Kidney epithelial cell (primary cell): ENCODE measurements at places on chromosomes 7 and 10. TPM values are rescaled to one million over a fixed set of nuclear protein-coding genes. Genes with fewer than 3 reads are reported as not detected.

DNA sequence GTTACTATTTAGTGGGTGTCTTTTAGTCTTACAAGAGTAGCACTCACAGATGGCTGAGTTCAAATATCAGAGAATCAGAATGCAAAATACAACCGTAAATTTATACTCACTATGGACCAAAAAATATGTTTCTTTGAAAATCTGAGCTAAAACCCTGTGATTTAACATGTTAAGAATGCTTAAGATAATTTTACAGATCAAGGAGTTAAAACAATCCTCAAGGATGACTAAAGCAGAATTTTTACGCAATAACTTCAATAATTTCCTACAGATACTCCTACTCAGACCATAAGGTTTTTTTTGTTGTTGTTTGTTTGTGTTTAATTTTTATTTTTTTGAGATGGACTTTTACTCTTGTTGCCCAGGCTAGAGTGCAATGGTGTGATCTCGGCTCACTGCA lies 47.9 kb upstream of the CCDC6 start:
- DNase-seq = no peak

GRCh38 chr7:138276891-138277290 lies 183.2 kb upstream of the TRIM24 start:
- DNase-seq = no peak

CALHM2 gene
- 0.07 and 0.25 TPM in 2 replicates for total RNA-seq

GRCh38 chr7:123557016-123557397 lies 611 bp downstream of the NDUFA5 start:
- no peak for DNase-seq

FBH1 gene
- total RNA-seq = 54.9 and 65.8 TPM in 2 replicates

TSPAN33 gene
- 18.0 and 22.2 TPM in 2 replicates for total RNA-seq

PLPP4 gene
- 5.3 and 9.4 TPM in 2 replicates for total RNA-seq
